H1 (cell line): ENCODE measurements at places on chromosomes 4 and X.
A peak's percentile ranks its signal among the peaks of the same experiment; 100 is the strongest.

DNA sequence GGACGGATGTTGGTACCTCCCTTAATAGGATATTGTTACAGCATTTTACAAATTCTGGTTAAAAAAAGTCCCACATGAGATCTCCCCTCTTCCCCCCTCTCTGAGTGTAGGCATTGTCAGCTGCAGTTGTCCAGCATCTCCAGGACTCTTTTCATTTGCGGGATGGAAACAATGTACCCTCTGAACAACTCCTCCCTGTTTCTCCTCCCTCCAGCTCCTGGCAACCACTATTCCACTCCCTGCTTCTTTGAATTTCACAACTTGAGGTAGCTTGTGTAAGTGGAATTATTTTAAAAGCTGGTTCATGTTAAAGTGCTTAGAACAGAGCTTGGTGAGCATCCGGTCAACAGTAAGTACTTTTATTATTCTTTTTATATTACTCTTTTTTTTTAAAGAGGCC lies 69.8 kb downstream of the TBL1X start:
- no peak for DNase-seq

- no peak for DNase-seq
These were observed 110.3 kb downstream of the UBE2NL start for GRCh38 chrX:143994206-143994605.

- DNase-seq: peak; percentile 67
These were observed 1.5 kb upstream of the NR3C2 start for GRCh38 chr4:148443512-148444295.

DNA sequence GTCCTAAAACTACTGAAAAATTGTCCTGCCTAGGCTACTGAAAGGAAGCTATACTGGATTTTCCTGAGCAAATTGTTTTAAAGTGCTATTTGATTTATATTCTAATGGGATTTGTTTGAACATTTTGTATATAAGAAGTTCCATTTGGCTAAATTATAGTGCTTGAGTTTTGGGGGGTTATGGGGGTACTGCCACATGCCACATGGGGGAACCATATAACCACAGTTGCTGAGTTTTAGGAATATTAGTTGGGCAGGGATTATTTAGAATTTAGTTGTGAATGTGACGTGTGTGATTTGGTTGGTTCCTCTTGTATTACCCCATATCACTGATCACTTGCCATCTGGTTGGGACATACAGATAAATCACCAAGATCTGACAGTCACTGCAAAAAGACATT lies 224.5 kb upstream of the TAPT1 start:
- DNase-seq: no peak

GRCh38 chrX:101040197-101040596 lies 11.7 kb downstream of the TRMT2B start:
- no peak for DNase-seq

GRCh38 chrX:16664626-16665025 lies 14.7 kb downstream of the S100G start:
- no peak for DNase-seq

DNA sequence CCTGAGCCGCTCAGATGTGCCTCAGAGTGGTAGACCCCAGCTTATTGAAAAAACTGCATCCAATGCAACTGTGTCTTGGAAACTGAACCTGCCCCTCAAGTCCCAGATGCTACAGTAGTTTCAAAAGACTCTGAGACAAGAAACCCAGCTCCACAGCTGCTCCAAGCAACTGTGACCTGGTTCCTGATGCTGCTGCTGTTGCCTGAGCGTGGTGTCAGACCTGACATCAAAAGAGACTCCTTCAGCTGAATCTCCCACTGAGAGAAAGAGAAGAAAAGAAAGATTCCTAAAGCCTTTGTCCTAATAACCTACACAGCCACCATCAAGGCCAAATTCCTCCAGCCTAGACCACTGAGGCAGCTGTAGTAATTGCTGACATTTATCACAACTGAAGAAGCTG lies 630.1 kb downstream of the STIM2 start:
- no peak for DNase-seq
